ENCODE measurements at places on chromosomes 16 and 17. TPM values are rescaled to one million over a fixed set of nuclear protein-coding genes. Genes with fewer than 3 reads are reported as not detected.

DNA sequence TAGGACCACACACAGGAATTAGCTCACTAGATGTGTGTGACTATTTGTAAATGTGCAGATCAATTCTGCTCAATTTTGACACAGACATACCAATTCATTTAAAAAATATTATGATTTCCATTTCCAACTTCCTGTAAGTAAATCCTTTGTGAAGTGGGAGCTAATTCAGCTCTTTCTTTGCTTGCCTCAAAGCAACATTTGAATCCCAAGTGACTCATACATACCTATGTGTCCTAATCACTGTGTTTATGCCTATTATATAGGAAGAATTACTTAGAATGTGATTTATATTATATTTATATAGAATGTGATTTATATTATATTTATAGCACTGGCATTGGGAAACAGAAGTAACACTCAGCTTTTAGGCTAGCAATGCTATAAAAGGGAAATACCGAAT lies 195.9 kb upstream of the C17orf78 start:
- no peaks in the 10 kb centered on the region for H3K27me3 ChIP-seq
- H3K36me3 ChIP-seq = peaks cover 20% of the 10 kb centered on the region

Gene RBFOX1
- total RNA-seq = not detected

GRCh38 chr16:89738538-89739317 lies 17.4 kb downstream of the ZNF276 start:
- no peak overlapping the region for H3K4me3 ChIP-seq
- peaks cover 80% of the 10 kb centered on the region for H3K36me3 ChIP-seq
- H3K27ac ChIP-seq = no peak overlapping the region
- no peak for DNase-seq

- DNase-seq = no peak
- H3K4me1 ChIP-seq = peaks cover 25% of the 10 kb centered on the region
- H3K27me3 ChIP-seq = peaks cover 4% of the 10 kb centered on the region
- peak overlapping the region; percentile 0 for H3K4me3 ChIP-seq
These were observed 18.1 kb upstream of the LCMT1 start for GRCh38 chr16:25093208-25094061.

Gene PDE6G
- total RNA-seq = 10.0 TPM

DNA sequence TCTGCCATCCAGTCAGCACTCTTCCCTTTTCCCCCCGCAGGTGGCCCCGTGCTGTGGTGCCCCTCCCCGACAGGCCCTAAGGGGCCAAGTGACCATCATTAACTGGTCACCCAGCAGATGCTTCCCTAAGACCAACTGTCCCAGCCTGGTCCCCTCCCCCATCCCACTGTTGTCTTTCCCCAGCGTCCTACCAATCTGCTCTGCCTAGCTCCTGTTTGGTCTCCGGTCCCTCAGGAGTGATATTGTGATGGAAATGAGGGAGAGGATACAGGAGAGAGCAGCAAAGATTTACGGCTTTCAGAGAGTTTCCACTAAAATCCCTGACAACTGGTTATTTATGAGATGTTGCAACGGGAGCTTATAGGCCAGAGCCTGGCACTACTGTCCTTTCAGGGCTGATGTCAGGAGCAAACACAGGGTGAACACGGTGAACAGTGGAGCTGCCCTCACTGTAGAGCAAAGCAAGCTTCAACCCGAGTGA lies 1.4 kb upstream of the TTLL6 start:
- peaks cover 60% of the 10 kb centered on the region for H3K27me3 ChIP-seq
- no peak for DNase-seq
- no peaks in the 10 kb centered on the region for H3K36me3 ChIP-seq

DNA sequence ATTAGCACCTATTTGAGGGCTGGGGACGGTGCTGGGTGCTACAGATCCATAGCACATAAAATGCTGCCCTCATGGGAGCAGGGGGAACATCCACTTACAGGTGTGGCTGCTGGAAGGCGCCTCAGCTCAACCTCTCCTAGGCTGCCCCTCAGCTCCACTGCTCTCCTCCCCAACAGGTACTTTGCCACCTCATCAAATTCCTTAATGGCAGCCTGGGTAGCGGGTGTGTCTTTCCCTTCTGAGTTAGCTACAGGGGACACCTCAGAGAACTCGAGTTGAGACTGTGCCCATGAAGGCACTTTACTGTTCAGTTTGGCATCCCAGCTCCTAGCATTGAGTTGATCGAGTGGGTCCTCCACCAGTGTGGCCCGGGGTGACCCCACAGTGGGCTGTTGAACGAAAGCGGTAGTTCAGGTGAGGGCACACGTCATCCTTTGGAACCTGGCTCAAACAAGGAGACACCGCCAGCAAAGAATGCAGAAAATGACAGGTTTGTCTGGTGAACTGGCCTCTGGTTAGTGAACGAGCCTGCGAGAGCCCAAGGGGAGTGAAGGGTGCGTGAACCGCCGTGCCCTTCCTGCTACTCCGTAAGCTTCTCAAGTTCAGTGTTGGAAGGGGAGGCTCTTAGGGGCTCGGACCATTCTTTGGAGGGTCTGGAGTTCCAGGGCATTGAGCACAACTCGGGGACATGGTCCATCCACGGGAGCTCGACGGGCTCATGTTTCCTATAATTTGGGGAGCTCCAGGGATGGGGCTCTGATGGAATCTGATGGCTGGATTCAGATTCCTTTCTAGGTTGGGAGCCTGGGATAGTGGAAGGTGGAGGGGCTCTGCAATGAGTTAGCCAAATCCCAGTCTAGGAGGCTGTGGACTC lies 3.5 kb upstream of the CMIP start:
- H3K27me3 ChIP-seq = peaks cover 59% of the 10 kb centered on the region
- H3K27ac ChIP-seq = no peak overlapping the region
- H3K36me3 ChIP-seq = peaks cover 4% of the 10 kb centered on the region

GRCh38 chr17:6548034-6548433 lies 8.3 kb downstream of the PITPNM3 start:
- peaks cover 13% of the 10 kb centered on the region for H3K4me1 ChIP-seq
- H3K27me3 ChIP-seq = peaks cover 7% of the 10 kb centered on the region
- H3K27ac ChIP-seq = peak overlapping the region; percentile 24
- no peak overlapping the region for H3K4me3 ChIP-seq
- no peaks in the 10 kb centered on the region for H3K36me3 ChIP-seq
- no peak for DNase-seq

- no peak within 1 kb of the TSS for H3K27ac ChIP-seq
- H3K4me1 ChIP-seq = peaks cover 11% of the 10 kb centered on the region
- peak within 1 kb of the TSS; percentile 14 for H3K4me3 ChIP-seq
These were observed at the start of gene DOC2B for GRCh38 chr17:181245-182049. Gene DOC2B, minus strand, starts transcription at chr17:181650. Its CDS starts 171 bp downstream, at chr17:181479.

GRCh38 chr16:56637814-56638750 lies at the start of gene MT1A:
Gene MT1A, plus strand, starts transcription at chr16:56638666. Its CDS starts 73 bp downstream, at chr16:56638739.
- H3K36me3 ChIP-seq = no peaks in the 10 kb centered on the region
- peaks cover 37% of the 10 kb centered on the region for H3K4me1 ChIP-seq
- DNase-seq = no peak
- H3K27me3 ChIP-seq = peaks cover 86% of the 10 kb centered on the region
- H3K27ac ChIP-seq = no peak within 1 kb of the TSS
- peak within 1 kb of the TSS; percentile 50 for H3K4me3 ChIP-seq

Gene NPTX1
- 10.0 TPM for total RNA-seq

Gene CDH8
- not detected for total RNA-seq

Gene CDH3
- total RNA-seq = 0.33 TPM

GRCh38 chr17:55576237-55576995 lies 65.2 kb upstream of the SMIM36 start:
- H3K4me3 ChIP-seq = no peak overlapping the region
- H3K36me3 ChIP-seq = no peaks in the 10 kb centered on the region
- peaks cover 10% of the 10 kb centered on the region for H3K4me1 ChIP-seq

Gene MPO
- 0.38 TPM for total RNA-seq

Gene EMP2
- total RNA-seq = not detected

DNA sequence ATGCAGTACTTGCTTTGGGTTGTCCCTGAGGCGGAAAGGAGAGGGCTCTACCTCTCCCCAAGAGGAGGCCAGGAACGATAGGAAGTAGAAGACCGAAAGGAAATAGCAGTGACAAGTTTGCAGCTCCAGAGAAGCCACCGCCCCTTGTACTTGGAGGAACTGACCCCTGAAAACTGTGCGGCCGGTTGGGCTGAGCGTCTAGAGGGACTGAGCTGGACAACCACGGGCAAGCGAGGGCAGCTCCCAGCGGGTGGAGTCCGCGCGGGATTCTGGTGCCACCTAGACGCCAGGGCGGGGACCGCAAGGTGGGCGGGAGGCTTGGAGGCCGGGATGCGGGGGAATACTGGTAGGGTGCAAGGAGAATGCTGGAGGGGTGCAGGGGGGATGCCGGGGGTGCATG lies 1.3 kb upstream of the SLC6A4 start:
- H3K4me3 ChIP-seq = peak overlapping the region; percentile 46
- no peak overlapping the region for H3K27ac ChIP-seq
- no peak for DNase-seq
- H3K27me3 ChIP-seq = peaks cover 65% of the 10 kb centered on the region
- H3K36me3 ChIP-seq = no peaks in the 10 kb centered on the region

DNA sequence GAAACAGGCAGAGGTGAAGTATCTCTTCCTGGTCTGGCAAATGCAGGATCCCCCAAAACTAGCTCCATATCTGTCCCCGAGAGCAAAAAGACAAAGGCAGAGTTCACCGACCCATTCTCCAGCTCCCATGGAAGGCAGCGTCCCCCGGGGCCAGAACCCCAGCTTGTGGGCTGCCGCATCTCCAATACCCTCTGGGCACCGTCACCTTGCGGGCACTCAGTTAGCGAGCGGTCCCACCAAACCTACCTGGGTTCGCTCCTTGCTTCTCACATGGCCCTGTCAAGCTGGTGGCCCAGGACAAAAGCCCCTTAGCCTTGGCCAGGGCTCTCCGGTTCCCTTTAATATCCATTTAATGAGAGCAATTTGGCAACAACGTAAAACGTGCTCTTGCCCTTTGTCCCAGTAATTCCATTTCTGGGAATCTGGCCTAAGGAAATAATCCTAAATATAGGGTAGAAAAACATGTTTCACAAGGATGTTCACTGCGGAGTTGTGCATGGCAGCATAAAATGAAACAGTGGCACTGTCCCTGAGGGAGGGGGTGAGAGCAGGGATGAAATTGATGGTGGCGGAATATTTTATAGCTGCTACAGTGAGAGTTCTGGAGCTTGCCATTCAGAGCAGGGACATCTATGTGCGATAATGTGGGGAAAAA lies 157.1 kb downstream of the CMIP start:
- H3K4me3 ChIP-seq = no peak overlapping the region
- no peak for DNase-seq
- H3K27ac ChIP-seq = no peak overlapping the region

DNA sequence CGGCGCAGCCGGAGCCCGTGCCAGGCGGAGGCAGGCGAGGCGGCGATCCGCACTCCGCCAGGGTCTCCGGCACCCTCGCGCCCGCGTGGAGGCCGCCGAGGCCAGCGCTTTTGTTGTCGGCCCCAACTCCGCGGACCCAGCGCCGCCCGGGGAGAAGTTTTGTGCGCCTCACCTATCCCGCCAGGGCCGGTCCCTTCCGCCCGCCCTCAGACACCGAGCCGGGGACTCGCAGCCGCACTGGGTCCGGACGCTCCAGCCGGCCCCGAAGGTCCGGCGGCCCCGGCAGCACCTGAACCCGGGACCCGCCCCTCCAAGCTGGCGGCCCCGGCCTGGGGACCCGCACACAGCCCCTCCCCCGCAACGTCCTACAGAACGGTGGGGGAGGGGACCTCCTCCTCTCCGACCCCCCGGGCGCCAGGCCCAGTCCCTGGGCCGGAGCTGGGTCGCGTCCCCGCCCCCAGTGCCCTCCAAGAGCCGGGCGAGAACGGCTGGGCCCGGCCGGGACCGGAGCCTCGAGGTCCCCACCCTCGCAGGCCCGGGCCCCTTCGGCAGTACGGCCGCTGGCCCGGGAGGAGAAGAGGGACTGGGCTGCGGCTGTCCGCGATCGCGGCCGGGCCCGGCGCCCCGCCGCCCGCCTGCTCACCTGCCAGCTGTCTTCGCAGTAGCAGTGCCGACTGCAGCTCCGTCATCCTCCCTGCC lies 698 bp downstream of the UBE2G1 start:
- peaks cover 40% of the 10 kb centered on the region for H3K4me1 ChIP-seq
- peak; percentile 35 for DNase-seq
- H3K4me3 ChIP-seq = peak overlapping the region; percentile 69
- H3K27ac ChIP-seq = peak overlapping the region; percentile 44

- H3K4me3 ChIP-seq = no peak overlapping the region
- H3K36me3 ChIP-seq = no peaks in the 10 kb centered on the region
- no peak overlapping the region for H3K27ac ChIP-seq
- DNase-seq = no peak
- H3K27me3 ChIP-seq = peaks cover 19% of the 10 kb centered on the region
- no peaks in the 10 kb centered on the region for H3K4me1 ChIP-seq
These were observed 37.5 kb upstream of the ACSM2B start for GRCh38 chr16:20613481-20614185.

Gene C17orf78
- total RNA-seq = not detected

GRCh38 chr17:3761036-3761917 lies 37.6 kb downstream of the HASPIN start:
- H3K4me3 ChIP-seq = no peak overlapping the region
- peaks cover 55% of the 10 kb centered on the region for H3K4me1 ChIP-seq
- H3K27me3 ChIP-seq = no peaks in the 10 kb centered on the region
- peaks cover 17% of the 10 kb centered on the region for H3K36me3 ChIP-seq
- DNase-seq = no peak

GRCh38 chr17:51913491-51914205 lies 244.9 kb downstream of the CA10 start:
- H3K4me1 ChIP-seq = no peaks in the 10 kb centered on the region
- no peaks in the 10 kb centered on the region for H3K36me3 ChIP-seq
- H3K27me3 ChIP-seq = no peaks in the 10 kb centered on the region

GRCh38 chr16:26598061-26598460 lies 468.7 kb upstream of the C16orf82 start:
- peak overlapping the region; percentile 3 for H3K4me3 ChIP-seq
- H3K27me3 ChIP-seq = peaks cover 2% of the 10 kb centered on the region
- DNase-seq = peak; percentile 80
- H3K27ac ChIP-seq = peak overlapping the region; percentile 85

Gene ACSM5
- total RNA-seq = not detected
